ENCODE measurements at places on chromosomes 6 and 20.
A peak's percentile ranks its signal among the peaks of the same experiment; 100 is the strongest.

- peak; percentile 87 for DNase-seq
Observed at GRCh38 chr6:139124887-139125672, 9.8 kb upstream of the HECA start.

GRCh38 chr6:38640216-38640909 lies 634 bp upstream of the BTBD9 start:
- DNase-seq: no peak

GRCh38 chr20:61810066-61810737 lies 255.5 kb downstream of the TAF4 start:
- DNase-seq: no peak

DNA sequence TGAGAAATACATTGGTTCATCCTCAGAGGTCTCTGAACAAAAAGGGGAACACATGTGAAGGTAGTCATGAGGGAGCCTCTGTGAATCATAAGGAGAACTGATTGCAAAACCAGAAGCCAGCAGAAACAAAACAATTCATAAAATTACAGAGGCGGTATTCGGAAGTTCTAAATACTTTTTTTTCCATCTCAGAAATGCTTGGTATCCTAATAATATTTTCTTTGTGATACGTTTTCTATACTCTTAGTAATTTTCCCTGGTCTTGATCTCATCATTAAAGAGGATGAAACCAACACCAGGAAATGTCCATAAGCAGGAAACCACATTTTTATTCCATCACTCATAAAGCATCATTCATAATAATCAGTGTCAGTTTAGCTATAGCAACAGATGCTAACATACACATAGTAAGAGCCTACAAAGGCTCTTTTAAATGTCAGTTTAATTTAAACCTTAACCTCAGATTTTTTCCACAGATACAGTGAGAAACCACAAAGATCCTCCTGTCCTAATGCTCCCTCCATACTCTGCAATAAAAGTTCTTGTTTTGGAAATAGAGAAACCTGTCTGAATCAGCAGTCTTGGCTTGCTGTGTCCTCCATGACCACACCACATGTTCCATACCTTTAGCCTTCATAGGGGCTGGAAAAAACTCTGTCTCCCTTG lies 29.2 kb downstream of the SGK1 start:
- peak; percentile 9 for DNase-seq

GRCh38 chr6:70680396-70680795 lies 12.7 kb downstream of the SMAP1 start:
- DNase-seq: no peak

GRCh38 chr20:64048402-64049044 lies 916 bp downstream of the SOX18 start:
- no peak for DNase-seq
